ENCODE measurements at places on chromosomes 11 and 22. TPM values are rescaled to one million over a fixed set of nuclear protein-coding genes. Genes with fewer than 3 reads are reported as not detected.

GRCh38 chr11:65468874-65469333 is 29.9 kb upstream of the MALAT1 start:
- peak; percentile 97 for DNase-seq

DNA sequence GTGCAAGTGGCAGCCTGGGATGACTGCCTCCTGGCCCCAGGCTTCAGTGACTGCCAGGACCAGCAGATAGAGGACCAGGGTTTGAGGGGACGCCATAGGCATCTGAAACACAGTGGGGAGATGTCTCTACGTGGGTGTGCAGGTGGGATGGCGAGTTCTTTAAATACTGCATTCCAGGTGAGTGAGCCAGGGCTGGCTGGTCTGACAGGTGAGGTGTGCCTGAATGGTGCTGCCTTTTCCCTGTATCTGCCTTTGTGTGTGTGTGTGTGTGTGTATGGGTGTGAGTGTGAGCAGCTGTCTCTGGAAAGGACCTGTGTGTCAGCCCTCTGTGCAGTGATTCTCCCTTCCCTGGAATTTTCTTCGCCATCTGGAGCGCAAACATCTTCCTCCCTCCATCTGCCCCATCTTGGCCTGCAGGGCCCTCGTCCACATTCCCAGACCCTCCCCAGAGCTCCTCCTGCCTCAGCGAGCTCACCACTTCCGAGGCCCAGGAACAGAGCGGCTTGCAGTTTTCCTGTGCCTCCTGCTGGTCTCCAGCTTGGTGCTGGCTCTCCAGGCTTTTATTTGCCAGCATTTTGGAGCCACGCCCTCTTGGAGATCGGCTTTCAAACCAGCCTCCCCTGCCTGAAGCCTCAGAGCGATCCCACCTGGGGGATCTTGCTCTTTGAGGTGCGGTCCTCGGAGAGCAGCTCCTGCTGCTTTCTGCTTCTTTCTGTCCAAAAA is at the start of gene GPHA2:
TSS of gene GPHA2 (minus strand) at position 535 of the 723 bp plus-strand sequence. CDS start at position 102, 433 bp downstream.
- DNase-seq, result no peak

DNA sequence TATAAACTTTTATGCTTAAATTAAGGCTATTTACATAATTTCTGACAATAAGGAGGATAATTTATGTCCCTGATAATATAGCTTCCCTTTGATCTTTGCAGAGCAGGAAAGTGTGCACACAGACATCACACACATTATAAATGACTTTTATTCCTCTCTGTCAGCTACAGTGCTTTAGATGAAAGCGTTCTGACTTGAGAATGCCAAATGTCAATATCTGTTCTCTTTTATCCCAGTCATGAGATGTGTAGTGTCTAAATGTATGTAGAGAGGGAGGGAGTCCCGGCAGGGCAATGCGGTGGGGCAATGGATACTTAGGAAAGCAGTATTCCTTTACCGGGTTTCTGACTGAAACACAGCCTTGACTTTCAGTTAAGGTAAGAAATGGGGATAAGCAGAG is 225.4 kb upstream of the CHORDC1 start:
- no peak for DNase-seq

Gene GLYAT
- total RNA-seq, result not detected

- DNase-seq, result no peak
Observed at GRCh38 chr11:114614127-114614720, 18.6 kb upstream of the NXPE4 start.

Gene KCTD14
- 6.3 TPM for total RNA-seq

Gene OR6A2
- 0.08 TPM for total RNA-seq

Gene KDM4D
- total RNA-seq, result 0.31 TPM

Gene TTC28
- total RNA-seq, result under 0.01 TPM

GRCh38 chr11:15941206-15941770 is 415.1 kb downstream of the SOX6 start:
- DNase-seq, result no peak

- DNase-seq, result no peak
Observed at GRCh38 chr22:45210174-45210573, 30.5 kb downstream of the KIAA0930 start.

Gene OR4D5
- total RNA-seq, result not detected

Gene NDUFC2
- 150 TPM for total RNA-seq

- DNase-seq, result no peak
Observed at GRCh38 chr11:111631024-111631665, 28.9 kb downstream of the SIK2 start.

- DNase-seq, result no peak
Observed at GRCh38 chr11:26914968-26915367, 78.9 kb upstream of the FIBIN start.

Gene TPCN2
- 21.9 TPM for total RNA-seq

- DNase-seq, result no peak
Observed at GRCh38 chr11:70818351-70818750, 420.0 kb downstream of the CTTN start.

Gene SCGB1D1
- not detected for total RNA-seq

GRCh38 chr11:128297805-128298204 is 289.6 kb downstream of the ETS1 start:
- no peak for DNase-seq

- DNase-seq, result peak; percentile 40
Observed at GRCh38 chr11:7004482-7004881, 15.7 kb downstream of the ZNF214 start.

GRCh38 chr11:118342503-118343161 is at the start of gene CD3D:
CD3D (minus strand) TSS chr11:118342705; CDS start chr11:118342607, 98 bp downstream.
- no peak for DNase-seq

Gene BLID
- total RNA-seq, result not detected

Gene VSIG10L2
- total RNA-seq, result 0.08 TPM

Gene LRRC4C
- total RNA-seq, result not detected
